ENCODE measurements at places on chromosomes 7 and 10.
A peak's percentile ranks its signal among the peaks of the same experiment; 100 is the strongest.

DNA sequence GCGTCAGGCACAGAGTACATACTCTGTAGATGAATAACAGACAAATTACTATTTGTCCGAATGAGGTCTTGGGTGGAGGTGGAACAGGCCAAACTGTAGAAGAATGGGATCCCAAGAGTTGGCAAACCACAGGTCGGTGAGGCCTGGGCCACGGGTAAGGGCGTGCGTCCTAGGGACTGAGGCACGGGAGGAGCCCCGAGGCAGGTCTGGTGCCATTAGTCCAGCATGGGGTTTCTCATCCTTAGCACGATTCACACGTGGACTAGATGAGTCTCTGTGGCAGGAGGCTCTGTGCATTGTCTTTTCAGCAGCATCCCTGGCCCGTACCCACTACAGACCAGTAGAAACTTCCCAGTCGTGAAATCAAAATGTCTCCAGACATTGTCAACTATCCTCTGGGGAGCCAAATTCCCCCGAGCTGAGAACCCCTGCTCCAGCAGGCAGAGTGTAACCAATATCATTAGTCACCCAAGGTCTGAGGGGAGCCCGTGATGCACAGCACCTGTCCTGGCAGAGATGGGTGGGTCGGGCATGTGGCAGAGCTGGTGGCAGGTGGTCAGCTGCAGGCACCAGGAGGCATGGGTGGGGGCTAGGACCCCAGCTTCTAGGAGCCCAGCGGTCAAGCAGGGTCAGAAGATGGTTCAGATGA lies 61.3 kb downstream of the COL13A1 start:
- no peak for DNase-seq

DNA sequence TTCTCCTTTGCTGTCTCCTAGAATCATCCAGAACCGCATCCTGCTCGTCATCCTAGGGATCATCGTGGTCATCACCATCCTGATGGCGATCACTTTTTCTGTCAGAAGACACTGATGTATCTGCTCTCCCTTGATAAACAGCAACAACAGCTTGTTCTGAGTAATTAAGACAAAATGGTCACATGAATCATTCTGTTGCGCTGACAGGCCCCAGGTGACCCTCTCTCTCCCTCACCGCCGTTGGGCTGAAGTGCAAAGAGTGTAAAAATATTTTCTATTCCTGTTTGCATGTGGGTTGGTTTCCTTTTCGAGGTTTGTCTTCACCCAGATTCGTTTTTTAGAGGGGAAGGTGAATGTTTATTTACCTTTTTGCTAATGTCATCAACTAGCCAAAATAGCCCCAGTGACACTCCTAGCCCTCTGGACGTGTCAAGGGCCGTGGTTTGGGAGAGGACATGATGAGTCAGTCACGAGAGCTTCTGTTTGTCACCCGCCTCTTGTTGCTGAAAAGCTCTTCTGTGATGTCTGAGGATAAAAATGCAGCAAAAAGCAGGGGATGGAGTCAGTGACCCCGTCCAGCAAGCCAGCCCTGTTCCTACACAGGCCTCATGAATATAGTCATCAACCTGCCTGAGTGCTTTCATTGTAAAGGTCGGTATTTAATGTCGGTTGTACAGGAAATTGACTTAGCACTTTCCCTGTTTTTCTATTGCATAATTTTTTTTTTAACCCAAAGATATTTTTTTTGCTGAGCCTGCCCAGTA lies 134.6 kb upstream of the TCF7L2 start:
- DNase-seq, result no peak

DNA sequence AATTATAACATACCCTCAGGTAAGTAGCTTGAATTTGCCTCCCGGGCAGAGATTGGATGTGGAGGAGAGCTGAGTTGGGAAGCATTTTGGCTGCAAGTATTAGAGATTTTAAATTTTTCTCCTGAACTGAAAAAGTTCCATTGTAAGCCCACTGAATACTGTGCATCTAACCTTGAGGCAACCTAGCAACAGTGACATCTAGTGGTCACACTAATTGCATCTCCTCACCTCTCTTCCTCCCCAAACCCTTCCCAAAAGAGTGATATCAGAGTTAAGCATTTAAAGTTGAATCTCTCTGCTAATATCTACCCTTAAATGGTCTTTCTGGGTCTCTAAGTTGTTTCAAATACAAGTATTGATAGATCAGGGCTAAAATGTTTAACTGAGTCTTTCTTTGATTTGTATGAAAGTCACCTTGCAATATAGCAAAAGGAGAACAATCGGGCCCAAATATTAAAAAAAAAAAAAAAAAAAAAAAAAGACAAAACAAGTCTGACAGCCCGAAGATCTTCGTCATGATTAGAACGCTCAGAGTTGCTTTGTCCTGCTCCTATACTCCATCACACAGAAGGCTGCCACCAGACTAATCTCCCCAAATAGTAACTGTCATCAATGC lies 40.4 kb upstream of the DLX5 start:
- no peak for DNase-seq

DNA sequence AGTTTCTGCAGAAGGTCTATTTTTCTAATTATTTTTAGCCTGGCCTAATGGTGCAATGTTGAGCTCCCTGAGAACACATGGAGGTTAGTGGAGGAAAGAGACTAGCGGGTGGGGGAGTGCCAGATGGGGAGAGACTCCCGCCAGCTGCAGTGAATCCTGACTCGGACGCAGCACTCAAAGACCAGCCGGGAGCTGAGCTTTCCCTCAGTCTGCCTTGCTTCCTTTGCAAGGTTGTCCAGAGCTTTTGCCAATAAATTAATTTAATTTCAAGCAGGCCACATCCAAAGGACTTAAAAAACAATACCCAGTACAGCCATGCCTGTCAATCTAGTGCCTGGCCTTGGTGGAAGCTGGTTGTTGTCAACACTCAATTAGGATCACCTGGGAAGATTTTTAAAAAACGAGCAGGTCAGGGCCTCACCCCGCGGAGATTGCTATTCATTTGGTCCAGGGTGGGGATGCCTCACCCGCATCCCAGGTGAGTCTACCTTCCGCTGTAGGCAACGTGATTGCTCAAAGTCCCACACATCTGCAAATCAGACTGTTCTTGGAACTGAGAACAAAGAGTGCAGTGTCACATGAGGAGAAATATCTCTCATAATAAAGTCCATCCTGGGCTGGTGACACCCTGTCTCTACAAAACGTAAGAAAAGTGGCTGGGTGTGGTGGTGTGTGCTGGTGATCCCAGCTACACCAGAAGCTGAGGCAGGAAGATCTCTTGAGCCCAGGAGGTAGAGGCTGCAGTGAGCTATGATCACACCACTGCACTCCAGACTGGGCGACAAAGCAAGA lies 4.0 kb downstream of the CLRN3 start:
- no peak for DNase-seq

- DNase-seq, result no peak
Measured at GRCh38 chr7:92797693-92798092, 38.7 kb downstream of the CDK6 start.

DNA sequence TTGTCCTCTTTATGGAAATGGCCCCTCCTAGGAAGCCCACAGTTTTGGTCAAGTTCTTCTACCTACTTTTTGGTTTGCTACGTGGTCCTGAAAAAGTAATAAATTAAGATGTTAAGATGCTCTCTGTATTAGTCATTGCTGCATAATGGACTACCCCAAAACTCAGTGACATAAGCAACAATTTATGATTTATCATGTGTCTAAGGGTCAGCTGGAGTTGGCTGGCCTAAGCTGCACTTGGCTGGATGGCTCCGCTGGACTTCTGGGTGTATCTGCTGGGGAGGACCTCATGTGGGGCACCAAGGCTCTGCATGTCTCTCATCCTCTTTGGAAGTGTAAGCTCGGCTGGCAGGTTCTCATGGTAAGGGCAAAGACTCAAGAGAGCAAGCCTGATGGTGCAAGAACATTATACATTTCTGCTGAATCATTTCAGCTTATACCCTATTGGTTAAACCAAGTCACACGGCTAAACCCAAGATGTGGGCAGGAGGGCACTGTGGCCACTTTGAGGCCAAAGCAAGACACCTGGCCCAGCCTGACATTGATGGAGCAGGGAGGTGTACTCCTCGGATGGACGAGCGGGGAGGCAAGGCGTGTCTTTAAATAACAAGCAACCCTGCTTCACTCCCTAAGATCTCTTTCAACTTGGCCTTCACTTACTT lies 47.7 kb downstream of the TBXAS1 start:
- no peak for DNase-seq

- DNase-seq, result no peak
Measured at GRCh38 chr7:74554178-74554577, 100.5 kb downstream of the GTF2IRD1 start.

DNA sequence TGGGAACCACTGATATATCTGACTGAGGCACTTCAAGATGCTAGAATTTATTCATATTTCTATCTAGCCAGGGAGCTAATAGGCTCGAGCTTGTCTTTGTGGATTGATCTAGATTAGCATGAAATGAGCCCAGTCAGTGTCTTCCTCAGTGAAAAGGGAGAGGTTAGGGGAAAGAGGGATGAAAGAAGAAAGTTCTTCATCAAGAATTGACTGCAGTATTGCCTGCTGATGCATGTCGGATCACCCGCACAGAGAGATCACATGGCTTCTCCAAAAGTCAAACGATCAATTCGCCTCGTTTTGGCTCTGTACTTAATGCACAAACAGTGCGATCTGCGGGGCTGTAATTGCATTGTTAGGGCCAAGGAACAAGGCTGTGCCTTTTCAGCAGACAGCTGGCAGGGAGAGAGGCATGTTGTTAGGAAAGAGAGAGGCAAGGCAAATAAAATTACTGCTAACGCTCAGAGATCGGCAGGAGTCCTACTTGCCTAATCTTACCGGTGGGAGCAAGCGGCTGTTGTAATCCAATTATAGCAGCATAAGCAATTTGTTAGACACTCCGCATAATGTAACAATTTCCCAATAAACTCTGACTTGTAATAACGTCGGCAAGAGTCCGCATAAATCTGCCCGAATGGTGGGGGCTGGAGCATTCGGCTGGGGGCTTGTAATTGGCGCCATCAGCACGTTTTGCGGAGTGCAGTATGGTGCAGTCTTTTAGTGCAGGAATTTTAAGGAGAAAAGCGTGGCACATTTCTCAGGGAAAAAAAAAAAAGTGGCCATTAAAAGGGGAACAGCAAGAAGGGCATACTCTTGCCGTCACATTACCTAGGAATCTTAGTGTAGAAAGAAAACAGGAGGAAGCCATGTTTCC lies 102.1 kb downstream of the POLL start:
- no peak for DNase-seq

GRCh38 chr7:149803551-149804074 lies 30.2 kb upstream of the ZNF467 start:
- no peak for DNase-seq

GRCh38 chr10:21702633-21703111 lies 168.6 kb downstream of the MLLT10 start:
- DNase-seq, result no peak

- no peak for DNase-seq
Measured at GRCh38 chr7:8206956-8207355, 55.0 kb downstream of the ICA1 start.

GRCh38 chr10:100373298-100374199 lies 26.5 kb downstream of the SCD start:
- peak; percentile 78 for DNase-seq

DNA sequence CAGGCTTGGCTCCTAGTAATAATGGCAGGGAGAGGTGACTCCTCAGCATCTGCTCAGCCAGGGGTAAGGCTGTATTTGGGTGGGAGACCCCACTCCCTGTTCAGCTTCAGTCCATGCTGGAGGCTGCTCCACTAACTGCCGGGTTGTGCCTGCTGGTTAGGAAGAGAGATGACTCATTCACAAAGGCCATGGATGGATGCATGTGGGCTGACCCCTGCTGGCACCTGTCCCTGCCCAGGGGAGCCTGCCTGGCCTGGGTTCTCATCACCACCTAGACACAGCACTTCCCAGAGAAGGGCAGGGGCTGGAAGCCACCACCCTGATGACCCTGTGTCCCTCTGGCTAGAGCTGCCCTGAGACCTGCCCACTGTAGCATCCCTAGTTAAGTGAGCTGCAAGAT lies 59.0 kb downstream of the VSTM4 start:
- no peak for DNase-seq

DNA sequence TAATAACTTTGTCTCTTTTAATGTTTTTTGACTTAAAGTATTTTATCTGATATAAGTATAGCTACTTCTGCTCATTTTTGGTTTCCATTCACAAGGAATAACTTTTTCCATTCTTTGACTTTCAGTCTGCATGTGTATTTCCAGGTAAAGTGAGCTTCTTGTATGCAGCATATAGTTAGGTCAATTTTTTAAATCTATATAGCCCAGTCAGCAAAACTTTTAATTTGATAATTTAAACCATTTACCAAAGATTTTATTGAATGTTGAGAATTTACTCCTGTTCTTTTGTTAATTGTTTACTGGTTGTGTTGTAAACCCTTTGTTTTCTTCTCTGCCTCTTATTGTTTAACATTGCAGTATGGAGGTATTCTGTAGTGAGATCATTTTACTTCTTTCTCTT lies 696.9 kb upstream of the LRRTM3 start:
- DNase-seq, result no peak

DNA sequence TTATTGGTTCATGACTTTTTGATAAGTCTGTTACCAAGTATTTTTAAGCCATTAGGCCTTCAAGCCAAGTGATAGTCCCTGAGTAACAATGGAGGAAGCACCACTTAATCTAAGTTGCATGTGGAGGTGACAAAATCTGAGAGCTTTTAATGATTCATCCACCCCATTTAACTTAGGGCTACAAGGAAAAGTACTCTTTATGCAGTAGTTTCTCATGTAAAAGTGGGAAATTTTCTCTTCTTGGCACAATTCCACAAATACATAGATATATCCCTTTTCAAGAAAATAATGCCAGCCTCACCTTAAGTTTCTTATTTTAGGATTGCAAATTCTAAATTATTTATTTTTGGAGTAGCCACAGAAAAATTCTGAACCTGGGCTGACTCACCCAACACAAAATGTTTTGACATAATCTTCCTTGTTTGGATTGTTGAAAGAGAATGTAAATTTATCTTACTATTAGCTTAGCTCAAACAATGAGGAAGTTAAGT lies 85.7 kb downstream of the SUGCT start:
- no peak for DNase-seq

GRCh38 chr10:77636967-77637531 lies 559 bp downstream of the KCNMA1 start:
- no peak for DNase-seq

- no peak for DNase-seq
Measured at GRCh38 chr10:107619139-107619538, 454.6 kb upstream of the SORCS1 start.

- no peak for DNase-seq
Measured at GRCh38 chr7:155309021-155309338, 11.3 kb downstream of the INSIG1 start.

DNA sequence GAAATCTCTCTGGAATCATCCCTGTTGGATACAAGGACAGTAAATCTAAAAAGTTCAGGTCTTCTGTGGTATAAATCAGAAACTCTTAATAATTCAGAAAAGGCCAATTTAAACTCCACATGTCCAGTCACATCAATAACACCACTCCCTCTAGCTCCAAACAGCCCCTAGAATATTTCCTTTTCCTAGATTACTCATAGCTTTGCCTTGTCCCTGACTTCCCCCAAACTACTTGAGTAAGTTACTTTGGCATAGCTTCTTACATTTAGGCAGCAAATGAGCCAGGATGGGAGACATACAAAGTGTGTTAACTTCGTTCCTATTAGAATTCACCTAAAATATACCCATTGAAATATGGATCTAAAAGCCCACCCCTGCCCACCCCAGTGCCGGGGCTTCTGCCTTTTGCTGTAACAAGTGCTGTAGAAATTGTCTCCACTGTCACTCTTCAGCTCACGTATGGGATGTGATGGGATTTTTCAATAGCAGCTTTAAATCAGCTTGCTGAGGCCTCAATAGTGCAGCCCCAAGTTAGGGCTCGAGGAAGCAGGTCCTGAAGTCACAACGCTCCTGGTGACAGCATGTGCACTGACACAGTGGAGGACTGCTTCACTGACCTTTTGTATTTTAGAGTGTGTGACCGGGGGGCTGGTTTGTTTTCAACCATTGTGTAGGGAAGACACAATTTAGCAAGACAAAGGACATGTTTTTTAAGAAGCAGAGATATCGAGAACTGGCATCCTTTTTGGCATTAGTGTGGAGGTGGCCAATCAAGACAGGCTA lies 218.2 kb upstream of the KMT2E start:
- no peak for DNase-seq

All from stimulated activated CD4-positive, alpha-beta T cell treated with anti-CD3 and anti-CD28 coated beads, Interleukin-2, amount 100 ng/mL, for 4 hours (primary cell).